ENCODE measurements at places on chromosomes 13 and 19.

DNA sequence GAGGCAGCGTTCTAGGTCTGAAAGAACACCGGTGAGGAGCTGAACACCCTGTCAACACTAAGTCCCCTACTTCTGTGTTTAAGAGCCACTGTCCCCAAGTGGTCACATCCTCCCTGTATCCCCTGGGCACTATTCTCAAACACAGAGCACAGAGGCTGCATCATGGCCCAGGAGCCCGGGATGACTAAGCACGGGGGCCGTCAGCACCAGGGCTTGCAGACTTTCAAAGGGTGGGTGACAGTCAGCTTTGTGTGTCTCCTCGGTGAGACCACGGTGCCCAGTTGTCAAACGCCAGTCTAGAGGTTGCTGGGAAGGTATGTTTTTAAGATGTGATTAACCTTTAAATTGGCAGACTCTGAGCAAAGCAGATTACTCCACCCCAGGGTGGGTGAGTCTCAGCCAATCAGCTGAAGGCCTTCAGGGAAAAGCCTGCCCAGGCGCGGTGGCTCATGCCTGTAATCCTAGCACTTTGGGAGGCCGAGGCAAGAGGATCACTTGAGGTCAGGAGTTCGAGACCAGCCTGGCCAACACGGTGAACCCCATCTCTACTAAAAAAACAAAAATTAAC lies 8.0 kb downstream of the MAP2K2 start:
- DNase-seq: no peak

GRCh38 chr19:16897029-16897855 lies 8.4 kb downstream of the F2RL3 start:
- peak; percentile 69 for DNase-seq

GRCh38 chr13:40315416-40316064 lies 350.9 kb downstream of the FOXO1 start:
- no peak for DNase-seq

GRCh38 chr13:47898080-47898479 lies 103.0 kb downstream of the SUCLA2 start:
- no peak for DNase-seq

DNA sequence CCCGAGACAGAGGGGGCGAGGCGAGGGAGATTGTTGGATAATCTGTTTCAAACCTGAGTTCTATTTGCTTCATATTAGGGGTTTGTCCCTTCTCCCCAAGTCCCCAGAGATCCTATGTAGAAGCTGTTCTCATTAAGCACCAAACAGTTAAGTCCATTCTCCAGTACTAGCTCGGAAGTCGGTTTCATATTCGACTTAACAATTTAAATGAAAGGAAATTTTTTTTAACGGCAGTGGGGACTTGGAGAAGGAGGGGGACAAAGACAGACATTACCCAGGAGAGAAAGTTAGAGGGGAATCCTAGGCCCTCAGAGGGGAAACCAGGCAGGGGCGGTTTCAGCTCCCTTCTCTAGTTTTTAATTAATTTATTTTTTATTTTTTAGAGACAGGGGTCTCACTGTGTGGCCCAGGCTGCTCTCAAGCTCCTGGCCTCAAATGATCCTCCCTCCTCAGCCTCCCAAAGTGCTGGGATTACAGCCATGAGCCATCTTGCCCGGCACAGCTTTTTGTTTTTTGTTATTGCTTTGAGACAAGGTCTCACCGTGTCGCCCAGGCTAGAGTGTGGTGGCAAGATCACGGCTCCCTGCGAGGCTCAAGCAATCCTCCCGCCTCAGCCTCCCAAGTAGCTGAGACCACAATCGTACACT lies 13.7 kb upstream of the TLE2 start:
- no peak for DNase-seq

DNA sequence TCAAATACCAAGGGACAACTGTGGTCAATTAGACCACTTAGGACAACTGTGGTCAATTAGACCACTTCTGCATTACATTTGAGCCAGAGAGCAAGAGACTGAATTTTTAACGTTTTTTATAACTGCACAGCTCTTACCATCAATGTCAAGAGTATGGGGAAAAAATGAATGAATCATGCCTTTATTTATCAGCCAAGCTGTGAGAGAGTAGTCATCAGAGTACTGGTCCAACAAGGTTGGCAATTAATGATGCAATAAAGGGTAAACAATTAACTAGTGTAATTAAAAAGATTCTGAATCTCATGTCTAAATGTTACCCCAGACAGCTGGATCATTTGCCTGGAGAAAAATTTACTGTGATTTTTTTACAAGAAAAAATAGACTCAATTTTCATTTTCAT lies 381.1 kb downstream of the LIG4 start:
- no peak for DNase-seq

- no peak for DNase-seq
Observed at GRCh38 chr19:47232422-47233211, 1.6 kb upstream of the BBC3 start.

- no peak for DNase-seq
Observed at GRCh38 chr19:34577531-34578101, 96.1 kb downstream of the WTIP start.

DNA sequence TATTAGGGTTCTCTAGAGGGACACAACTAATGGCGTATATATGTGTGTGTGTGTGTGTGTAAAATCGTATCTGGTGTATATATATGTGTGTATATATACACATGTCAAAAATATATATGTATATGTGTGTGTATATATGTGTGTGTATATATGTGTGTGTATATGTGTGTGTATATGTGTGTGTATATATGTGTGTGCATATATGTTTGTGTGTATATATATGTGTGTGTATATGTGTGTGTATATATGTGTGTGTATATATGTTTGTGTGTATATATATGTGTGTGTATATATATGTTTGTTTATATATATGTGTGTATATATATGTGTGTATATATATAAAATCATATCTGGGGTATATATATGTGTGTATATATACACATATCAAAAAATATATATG lies 5.4 kb upstream of the LILRB5 start:
- DNase-seq: no peak

Measured in stimulated activated naive B cell treated with anti-CD40 and anti-IgM and Interleukin-4, amounts not matched to agents 10 μg/mL and 1 μg/mL and 100 μg/mL, for 72 hours (primary cell).